GOT3 (cell line): ENCODE measurements at places on chromosomes 4 and X.

DNA sequence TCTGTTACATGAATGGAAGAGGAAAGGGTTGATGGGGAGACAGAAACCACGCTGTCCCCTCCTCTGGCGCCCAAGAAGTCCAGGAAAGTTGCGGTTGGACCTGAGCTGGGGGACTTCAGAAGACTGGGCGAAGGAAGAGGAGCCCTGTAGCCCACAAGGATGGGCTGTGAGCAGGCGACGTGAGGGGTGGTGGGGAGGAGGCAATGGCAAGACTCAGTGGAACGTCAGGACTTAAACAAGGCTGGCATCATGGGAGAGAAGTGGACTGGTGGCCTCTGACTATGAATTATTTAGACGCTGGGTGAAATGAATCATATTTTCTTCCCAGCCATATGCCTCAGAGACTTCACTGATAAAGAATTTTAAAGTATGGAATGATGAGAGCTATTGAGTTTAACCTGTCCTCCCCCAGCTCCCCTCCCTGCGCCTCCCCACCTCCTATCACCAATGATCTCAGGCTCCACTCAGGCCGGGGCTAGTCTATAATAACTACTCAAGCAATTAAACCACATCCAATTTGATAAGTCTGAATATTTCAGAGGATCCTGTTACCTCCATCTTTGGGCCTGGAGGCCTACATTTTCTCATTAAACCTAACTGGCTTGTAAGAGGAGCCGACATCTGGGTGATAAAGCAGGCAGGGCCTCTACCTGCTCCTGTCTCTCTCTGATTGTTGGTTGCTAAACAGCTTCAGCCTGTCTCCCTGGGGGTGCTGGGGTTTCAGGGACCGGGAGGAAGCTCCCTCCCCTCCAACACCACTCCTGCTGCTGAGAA is 63.6 kb downstream of the SMIM20 start:
- DNase-seq: no peak

- DNase-seq: no peak
Measured at GRCh38 chr4:40570348-40571077, 59.2 kb downstream of the RBM47 start.

DNA sequence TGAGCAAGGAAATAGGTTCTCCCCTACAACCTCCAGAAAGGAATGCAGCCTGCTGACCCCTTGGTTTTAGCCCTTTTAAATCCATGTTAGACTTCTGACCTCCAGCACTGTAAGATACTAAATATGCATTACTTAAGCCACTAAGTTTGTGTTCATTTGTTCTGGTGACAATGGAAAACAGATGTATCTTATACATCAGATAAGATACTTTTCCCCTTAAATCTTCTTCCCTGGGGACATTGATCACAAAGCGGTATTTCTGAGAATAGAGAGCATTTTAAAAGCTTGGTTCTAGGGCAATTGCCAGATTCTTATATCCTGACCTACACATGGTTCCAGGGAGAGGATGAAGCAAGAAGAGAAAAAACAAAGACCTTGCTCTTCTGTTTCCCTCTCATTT is 6.5 kb upstream of the TMEM184C start:
- no peak for DNase-seq

- DNase-seq: no peak
Measured at GRCh38 chr4:155777971-155778735, 19.3 kb downstream of the GUCY1B1 start.

DNA sequence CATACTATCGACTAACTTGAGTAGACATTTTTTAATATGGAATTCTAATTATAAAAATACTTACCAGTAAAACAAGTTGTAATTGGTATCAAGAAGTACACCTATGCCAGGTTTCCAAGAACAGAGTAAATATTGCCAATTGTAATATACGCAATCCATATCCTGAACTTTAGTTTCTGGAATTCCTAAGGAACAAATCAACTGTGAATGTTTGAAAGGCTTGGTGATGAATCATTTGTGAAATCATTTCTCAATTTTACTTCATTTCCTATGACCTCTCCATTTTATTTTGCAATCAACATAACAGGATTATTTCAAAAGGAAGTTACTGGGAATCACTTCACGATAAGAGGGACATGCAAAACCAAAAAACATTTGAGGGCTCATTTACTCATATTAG is 3.7 kb downstream of the IL13RA2 start:
- no peak for DNase-seq

DNA sequence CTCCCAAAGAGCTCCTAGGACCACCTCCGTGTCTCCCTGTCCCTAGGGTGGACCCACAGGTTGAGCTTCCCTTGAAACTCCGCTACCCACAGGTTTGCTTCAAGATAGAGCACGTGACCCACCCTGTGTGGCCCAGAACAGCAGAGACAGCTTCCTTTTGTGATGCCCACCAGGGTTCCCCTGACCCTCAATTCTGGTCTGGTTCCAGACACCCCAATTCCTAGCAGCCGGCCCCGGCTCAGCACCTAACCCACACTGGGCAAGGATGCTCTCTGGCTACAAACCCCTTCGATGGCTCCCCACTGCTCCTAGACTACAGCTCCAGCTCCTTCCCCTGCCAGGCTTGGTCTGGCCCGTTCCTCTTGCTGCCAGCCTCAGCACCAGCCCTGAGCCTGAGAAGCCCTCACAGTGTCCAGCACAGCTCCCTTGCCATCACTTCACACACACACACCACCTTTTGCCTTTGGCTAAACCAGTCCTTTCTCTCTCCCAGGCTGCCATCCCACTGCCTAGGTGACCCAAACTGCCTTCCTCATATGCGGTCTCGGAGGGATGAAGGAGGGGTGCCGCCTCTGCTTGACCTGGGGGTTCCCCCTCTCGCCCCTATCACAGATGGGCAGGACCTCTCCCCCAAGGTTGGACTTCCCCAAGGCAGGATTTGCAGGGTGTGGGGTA is 6.2 kb downstream of the PNCK start:
- no peak for DNase-seq

GRCh38 chr4:15667006-15667405 is 11.8 kb upstream of the FBXL5 start:
- no peak for DNase-seq

DNA sequence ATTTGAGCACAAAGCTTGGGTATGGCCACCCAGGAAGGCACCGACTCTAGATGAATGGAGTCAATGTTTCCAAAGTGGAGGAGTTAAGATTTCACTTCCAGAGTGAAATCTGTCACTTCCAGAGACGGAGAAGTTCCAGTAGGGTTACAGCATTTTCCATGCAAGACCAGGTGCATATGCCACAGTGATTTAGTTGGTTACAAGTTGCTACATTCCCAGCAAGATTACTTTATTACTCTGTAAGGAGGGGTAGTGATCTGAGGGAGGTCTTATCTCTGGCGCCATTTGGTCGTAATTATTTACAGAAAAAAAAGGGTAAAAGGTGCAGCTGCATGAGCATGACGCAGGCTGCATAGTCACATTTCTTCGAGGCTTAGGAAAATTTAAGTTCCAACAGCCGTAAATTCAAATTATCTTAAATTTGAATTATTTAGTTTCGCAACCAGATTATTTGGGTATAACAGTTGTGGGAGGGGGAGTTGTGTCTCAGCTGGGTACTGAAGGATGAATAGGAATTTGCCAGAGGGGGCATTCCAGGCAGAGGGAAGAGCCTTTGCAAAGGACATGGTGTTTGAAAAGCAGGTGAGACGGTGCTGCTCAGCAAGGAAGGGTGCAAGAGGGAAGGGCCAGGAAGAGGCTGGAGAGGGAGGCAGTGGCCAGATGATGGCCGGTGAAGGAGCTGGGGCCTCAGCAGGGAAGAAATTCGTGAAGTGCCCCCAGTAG is 17.4 kb upstream of the AFAP1 start:
- DNase-seq: no peak

- DNase-seq: no peak
Measured at GRCh38 chr4:40842725-40843423, 93.1 kb downstream of the NSUN7 start.

GRCh38 chr4:163251204-163251603 is 81.2 kb downstream of the NPY1R start:
- DNase-seq: no peak

GRCh38 chr4:48661391-48661790 is 118.7 kb downstream of the FRYL start:
- no peak for DNase-seq

GRCh38 chrX:64395568-64395929 is 297 bp upstream of the MTMR8 start:
- no peak for DNase-seq

DNA sequence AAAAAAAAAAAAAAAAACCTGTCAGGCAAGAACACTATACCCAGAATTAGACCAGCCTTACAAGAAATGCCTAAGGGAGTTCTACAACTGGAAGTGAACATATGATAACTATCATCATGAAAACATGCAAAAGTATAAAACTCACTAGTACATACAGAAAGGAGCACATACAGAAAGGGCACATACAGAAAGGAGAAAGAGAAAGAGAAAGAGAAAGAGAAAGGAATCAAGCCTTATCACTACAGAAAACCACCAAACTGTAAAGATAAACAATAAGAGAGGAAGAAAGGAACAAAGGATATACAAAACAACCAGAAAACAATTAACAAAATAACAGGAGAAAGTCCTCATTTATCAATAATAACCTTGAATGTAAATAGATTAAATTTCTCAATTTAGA is 50.4 kb downstream of the PHKA1 start:
- DNase-seq: no peak

DNA sequence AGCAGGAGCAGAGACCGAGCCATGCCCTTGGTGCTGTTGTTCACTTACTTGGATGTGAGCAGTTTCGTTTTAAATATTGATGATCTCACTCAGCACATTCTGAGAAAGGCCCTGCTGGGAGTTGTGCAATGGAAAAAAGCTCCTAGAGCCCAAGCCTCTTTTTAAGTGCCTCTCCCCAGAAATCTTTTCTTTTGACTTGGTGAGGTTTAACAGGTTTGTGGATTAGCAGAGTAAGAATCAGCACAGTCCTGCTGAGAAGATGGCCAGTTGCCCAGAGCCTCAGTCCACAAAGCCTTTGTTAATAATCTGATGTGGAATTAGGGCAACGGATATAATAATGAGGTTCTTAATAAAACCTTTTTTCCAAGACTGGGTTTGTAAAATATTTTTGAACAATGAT is 157.5 kb upstream of the ATP6AP2 start:
- DNase-seq: no peak

- no peak for DNase-seq
Measured at GRCh38 chr4:189299706-189300105, 641.0 kb upstream of the FRG1 start.

DNA sequence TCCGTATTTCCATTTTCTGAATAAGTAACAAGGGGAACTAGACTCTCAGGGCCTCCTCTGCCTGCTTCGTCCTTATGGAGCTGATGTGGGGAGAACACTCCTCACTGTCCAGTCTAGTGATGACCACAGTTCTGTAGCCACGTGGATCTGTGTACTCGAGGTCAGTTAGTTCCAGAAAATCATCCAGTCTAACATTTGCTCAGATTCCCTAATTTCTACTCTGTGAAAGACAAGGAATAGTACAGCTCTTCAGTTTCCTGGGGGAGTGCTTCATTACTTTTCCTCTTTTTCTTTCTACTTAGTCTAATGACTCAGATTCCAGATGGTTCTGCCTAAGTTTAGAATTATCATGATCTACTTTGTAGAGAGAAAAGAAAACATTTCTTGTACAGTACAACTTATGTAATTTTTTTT is 82.6 kb downstream of the SORBS2 start:
- no peak for DNase-seq

DNA sequence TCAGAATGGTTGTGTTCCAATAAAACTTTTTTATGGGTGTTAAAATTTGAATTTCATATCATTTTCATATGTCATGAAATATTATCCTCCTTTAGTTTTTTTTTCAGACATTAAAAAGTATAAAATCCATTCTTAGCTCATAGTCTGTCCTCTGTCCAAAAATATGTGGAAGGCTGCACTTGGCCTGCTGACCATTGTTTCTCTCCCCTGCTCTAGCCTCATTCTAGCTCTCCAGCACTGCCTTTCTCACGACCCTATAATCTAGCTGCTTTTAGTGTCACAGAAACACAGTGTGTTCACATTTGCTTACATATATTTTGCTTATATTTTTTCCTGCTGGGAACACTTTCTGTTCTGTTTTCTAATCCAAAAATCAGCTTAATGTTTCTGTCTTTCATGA is 165.0 kb upstream of the ANK2 start:
- no peak for DNase-seq

DNA sequence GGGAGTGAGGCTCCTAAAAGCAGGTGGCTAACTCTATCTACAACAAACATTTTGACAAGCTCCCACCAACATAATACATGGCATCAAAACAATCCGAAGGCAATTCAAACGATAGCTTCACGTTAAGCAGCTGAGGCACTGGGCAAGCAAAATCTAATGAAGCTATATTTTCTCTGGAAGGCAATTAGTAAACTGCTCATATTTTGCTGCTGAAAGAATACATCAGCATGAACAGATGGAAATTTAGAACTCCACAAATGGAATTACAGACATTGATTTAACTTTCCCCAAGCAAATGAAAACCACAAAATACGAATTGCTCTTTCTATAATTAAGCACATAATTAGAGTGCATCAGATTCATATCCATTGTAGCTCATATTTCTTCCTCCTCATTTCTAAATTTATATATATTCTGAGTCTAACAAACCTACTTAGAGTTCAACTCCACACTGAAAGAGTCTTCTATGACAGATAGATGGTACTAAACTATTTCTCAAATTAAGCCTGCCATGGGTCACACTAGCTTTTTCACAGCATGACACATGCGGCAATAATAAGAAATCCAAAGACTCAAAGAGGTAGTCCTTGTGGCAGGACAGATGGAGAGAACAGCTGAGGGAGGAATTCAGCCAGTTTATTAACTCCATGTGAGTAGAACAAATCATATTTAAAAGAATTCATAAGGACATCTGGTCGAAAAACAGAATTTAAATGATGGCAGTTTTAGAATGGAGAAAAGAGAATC is 305.4 kb downstream of the MAPK10 start:
- no peak for DNase-seq

- DNase-seq: no peak
Measured at GRCh38 chr4:84035568-84035967, 463.5 kb downstream of the NKX6-1 start.

DNA sequence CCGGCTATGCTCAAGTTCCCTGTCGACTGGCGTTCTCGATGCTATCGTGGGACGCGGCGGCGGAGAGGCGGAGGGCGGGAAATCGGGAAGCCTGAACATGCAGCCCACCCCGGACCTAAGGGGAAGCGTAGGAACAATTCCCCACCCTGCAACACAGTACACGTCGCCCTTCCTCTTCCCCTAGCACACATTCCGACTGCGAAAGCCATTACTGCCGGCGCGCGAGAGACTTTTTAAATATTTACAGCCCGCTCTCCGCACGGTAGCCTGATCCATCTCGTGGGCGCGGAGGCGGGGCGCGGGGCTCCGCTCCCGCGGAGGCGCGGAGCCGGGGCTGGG is 48.1 kb upstream of the BCOR start:
- no peak for DNase-seq

GRCh38 chr4:8893624-8894423 is 22.2 kb upstream of the HMX1 start:
- DNase-seq: no peak

DNA sequence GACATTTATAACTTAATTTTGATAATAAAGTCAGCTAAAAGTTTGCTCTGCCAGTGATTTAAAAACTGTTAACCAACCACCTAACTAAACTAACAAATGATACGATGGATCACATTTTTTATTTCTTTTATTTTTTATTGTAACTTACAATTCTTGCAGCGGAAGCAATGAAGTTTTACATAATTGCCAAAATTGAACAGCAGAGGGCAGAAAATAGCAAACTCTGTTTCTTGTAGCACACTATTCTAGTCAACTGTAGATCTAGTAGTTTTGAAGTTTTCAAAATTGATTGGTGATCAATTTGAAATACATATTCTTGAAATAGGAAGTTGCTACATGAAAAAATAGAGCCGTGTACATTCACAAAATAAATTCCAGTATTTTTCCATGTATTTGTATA is 2.8 kb upstream of the GRIA2 start:
- DNase-seq: no peak
